ENCODE measurements at places on chromosomes 6 and 20. TPM values are rescaled to one million over a fixed set of nuclear protein-coding genes. Genes with fewer than 3 reads are reported as not detected.

Gene PMEPA1
- 50.3 TPM for total RNA-seq

Gene NKAPL
- 1.7 TPM for total RNA-seq

Gene ENPP1
- total RNA-seq: 1.6 TPM

Gene SLC17A2
- total RNA-seq: not detected

Gene UNC5CL
- 0.28 TPM for total RNA-seq

Gene SLCO4A1
- 2.3 TPM for total RNA-seq

DNA sequence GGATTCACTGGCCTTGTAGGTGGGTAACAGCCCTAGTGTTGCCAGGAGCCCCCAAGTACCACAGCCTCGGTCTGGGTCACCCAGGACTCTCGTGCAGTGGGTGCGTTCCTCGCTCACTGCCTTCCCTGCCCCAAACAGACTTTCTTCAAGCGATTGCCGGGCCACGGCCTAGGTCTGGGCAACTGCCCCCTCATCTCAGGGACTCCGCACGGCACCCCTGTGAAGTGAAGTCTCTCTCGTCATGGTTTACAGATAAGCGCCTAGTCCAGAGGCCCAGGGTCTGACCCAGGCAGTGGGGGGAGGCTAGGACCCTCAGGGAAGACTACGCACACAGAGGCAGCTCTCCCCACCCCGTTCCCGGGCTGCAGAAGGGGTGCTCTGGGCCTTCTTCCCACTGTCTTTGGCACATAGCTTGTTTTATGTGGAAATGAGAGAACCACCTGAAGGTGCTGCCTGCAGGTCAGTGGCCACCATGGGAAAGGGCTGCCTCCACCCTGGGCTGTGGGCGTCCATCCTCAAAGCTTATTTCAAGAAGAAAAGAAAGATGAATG lies 220.8 kb downstream of the ERMARD start:
- DNase-seq: no peak

DNA sequence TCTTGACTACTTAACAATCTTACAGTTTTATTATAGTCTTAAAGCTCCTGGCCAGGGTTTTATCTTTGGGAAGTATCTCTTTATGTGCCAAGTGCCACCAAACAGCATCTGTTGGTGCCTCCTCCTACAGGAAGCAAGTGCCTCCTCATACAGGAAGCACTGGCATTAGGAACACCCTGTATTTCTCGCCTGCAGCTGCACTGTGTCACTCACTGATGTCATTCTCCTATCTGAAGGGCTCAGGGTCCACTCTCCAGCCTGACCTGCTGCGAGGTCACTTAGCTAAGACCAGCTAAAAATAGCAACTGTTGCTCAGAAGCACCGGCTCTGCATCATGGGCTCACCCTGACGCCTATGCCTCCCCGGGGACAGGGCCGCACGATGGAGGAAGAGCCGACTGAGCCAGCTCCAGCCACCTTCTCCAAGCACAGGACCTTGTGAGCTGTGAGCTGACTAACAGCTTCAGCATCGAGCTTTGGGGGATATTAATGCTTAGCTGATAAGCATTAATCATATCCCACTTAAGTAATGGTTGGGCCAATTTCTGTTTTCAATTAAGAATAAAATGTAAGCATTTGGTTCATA lies 66.3 kb upstream of the CD93 start:
- no peak for DNase-seq

DNA sequence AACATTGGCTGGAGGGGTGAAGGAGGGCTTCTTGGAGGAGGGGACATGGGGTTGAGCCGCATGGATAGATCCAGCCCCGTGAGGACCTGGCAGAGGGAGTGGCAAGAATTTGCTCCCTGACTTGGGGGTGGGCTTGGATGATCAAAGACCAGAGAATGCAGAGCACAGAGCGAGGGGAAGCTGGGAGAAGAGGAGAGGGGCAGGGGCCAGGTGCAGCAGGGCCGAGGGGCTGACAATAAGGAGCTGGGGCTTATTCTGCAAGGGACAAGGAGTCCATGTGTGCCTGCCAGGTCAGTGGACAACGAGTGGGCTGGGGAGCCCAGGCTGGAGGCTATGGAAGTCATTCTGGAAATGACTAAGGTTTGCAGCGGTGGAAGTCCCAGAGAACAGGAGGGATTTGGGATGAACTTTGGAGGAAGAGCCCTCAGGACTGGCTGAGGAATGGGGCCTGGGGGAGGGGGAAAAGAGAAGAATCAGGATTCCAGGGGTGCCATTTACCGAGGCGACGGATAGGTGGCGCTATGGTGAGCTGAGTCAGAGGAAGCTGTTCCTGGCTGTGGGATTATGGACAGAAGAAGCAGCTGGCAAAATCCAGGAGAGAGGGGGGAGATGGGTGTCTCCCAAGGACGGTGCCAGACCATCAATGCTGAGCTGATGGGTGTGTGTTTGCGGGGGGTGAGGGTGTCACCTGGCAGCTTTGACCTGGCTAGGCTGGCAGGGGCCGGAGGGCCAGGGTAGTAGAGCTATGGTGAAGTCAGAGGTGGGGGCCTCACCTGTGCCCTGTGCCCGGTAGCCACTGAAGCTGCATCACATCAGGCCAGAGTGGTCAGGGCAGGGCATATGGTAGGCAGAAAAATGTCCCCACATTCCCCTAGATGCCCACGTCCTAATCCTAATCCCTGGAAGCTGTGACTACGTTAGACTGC lies 7.8 kb downstream of the KCNG1 start:
- no peak for DNase-seq

- DNase-seq: peak; percentile 89
Measured at GRCh38 chr20:5153612-5154542, 27.1 kb downstream of the CDS2 start.

DNA sequence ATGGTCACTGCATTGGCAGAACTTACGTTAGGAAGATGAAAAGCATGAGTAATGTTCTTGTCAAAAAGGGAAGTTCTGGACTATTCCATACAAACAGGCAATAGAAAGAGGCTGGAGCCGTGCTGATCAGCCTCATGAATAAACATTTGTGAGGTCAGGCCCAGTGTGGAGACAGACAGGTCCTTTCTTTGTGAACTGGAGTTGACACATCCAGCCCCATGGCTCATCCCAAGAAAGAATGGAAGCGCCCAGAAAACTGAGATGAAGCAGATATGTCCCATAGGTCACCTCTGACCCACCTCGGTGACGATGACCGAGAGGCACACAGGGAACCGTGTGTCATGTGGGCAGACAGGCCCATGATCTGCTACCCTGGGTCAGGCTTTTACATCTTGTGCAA lies 276.0 kb upstream of the SGK1 start:
- DNase-seq: no peak

- no peak for DNase-seq
Measured at GRCh38 chr20:23296841-23297701, 53.5 kb upstream of the NXT1 start.

GRCh38 chr6:111447051-111447450 lies 36.0 kb downstream of the REV3L start:
- no peak for DNase-seq

- DNase-seq: no peak
Measured at GRCh38 chr6:11072101-11072500, 21.5 kb upstream of the SMIM13 start.
